ENCODE measurements at places on chromosomes 3 and 15.

GRCh38 chr3:173411375-173411973 is 13.9 kb downstream of the NLGN1 start:
- DNase-seq, result no peak

- DNase-seq, result no peak
These were observed 19.2 kb upstream of the BFSP2 start for GRCh38 chr3:133380481-133381225.

- DNase-seq, result peak; percentile 59
These were observed 52.8 kb downstream of the RGMA start for GRCh38 chr15:93035953-93036810.

- DNase-seq, result no peak
These were observed 217.3 kb upstream of the P2RY1 start for GRCh38 chr3:152617609-152618008.

- DNase-seq, result no peak
These were observed 34.7 kb downstream of the PIK3CA start for GRCh38 chr3:179182902-179183301.

- no peak for DNase-seq
These were observed 6.8 kb upstream of the PKM start for GRCh38 chr15:72237853-72238224.

DNA sequence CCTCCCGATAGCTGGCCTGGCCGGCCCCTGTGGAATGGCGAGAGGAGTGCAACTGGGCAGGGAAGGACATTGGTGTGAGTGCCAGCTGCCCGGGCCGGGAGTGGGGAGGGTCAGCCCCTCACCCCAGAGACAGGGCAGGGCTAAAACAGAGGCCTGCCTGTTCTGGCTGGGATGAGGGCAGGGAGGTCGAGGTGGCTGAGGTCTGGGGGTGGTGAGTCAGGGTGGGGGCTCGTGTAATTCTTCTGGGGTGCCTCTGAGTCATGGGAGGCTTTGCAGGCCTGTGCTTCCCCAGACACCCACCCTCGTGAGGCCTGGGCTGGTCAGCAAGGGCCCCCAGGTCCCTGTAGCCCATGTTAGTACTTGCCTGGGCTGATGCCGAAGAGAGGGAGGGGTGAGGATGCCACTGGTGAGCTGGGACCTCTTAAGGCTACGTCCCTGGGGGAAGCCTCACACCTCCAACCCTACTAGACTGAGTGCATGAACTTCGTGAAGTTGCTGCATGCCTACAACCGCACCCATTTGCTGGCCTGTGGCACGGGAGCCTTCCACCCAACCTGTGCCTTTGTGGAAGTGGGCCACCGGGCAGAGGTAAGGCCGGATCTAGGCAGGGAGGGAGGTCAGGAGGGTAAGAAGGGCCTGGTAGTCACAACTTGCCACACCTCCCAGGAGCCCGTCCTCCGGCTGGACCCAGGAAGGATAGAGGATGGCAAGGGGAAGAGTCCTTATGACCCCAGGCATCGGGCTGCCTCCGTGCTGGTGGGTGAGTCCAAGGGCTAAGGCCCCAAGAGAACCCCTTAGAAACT is 1.7 kb downstream of the SEMA3B start:
- no peak for DNase-seq

DNA sequence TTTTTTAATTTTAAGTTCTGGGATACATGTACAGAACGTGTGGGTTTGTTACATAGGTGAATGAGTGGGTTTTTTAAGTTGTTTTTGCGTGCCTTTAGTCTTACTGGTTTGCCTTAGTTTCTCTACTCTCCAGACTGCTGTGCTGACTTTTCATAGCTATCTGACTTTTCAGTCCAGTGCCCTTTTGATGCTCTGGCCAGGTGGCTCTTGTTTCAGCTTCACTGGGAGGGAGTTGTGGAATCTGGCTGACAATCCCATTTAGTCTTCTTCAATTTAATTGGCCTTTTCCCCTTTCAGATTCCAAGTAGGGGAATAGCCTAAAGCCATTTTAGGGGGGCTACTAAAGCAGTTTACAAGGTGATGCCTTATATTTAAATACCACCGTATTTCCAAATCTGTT is 30.1 kb downstream of the FNDC3B start:
- no peak for DNase-seq
